ENCODE measurements at places on chromosomes 1 and 21.

- no peak for DNase-seq
These were observed 746 bp downstream of the MIS18A start for GRCh38 chr21:32278103-32278502.

GRCh38 chr1:230186003-230186863 is 119.2 kb downstream of the GALNT2 start:
- DNase-seq: no peak

GRCh38 chr1:22024485-22025367 is 23.3 kb downstream of the CELA3A start:
- peak; percentile 85 for DNase-seq

GRCh38 chr1:96559707-96560596 is 161.6 kb upstream of the PTBP2 start:
- DNase-seq: no peak

DNA sequence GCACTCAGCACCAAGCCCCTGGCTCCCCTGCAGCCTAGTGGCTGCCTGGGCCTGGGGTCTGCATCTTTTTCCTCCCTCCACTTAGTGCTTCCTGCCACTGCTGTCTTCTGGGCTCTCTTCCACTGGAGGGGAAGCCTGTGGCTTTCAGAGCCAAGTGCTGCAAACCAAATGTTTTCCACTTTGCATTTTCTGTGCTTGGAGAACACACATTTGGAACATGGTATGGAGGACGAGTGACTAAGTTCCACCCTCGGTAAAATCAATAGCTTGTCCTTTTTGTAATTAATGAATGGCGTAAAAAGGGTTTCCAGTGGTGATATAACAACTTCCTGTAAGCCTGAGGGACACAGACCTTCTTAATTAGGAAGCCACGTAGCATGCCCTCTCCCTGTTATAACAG is 10.1 kb upstream of the GPR153 start:
- peak; percentile 73 for DNase-seq

GRCh38 chr1:51002516-51002915 is 32.5 kb downstream of the CDKN2C start:
- no peak for DNase-seq

DNA sequence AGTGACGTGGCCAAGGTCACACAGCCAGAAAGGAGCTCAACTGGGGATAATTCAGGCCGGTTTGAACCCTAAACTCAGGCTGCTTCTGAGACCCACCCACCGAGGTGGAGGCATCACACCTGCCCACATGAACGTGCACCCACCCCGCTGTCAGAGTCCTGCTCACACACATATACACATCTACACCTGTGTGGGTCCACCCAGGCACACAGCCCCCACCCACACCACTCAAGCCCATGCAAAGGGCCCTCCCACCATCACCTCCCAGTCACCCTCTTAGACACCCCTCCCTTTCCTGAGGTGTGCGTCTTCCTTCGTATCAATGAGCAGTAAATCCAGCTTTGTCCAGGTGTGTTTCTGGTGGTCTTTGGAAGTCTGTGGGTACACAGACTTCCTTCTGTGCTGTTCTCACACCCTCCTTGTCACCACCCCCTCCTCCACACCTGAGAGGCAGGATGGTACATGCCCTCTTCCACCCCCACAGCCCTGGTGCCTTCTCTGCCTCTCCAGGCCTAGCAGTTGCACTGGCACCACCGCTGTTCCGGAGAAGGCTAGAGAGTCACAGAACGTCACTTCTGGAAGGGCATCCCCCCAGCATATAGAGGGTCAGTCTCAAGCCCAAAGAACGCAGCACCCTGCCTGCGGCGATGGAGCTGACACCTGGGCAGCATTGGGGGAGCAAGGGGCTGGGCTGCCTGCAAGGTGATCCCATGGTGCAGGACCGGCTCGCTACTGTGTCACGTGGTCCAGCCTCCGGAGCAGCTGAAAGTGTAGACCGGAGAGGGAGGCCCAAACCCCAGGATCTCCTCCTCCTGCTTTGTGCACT is 18.9 kb upstream of the FAM131C start:
- DNase-seq: peak; percentile 26

DNA sequence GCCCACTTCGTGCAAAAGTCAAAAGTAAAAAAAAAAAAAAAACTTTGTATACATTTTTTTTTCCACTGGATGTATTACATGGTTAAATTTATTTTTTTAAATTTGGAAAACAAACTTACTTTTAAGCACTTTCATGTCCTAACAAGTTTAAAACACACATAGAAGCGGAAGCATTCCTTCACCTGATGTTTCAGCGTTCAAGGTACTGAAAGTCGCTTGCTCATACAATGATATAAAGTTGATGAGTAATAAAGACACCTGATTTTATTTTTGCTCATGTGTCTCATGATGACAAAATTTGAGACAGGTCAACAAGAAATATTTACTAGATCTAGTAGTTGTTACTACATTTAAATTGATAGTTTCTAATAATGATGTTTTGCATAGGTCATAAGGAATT is 35.5 kb downstream of the ADAMTS1 start:
- no peak for DNase-seq

DNA sequence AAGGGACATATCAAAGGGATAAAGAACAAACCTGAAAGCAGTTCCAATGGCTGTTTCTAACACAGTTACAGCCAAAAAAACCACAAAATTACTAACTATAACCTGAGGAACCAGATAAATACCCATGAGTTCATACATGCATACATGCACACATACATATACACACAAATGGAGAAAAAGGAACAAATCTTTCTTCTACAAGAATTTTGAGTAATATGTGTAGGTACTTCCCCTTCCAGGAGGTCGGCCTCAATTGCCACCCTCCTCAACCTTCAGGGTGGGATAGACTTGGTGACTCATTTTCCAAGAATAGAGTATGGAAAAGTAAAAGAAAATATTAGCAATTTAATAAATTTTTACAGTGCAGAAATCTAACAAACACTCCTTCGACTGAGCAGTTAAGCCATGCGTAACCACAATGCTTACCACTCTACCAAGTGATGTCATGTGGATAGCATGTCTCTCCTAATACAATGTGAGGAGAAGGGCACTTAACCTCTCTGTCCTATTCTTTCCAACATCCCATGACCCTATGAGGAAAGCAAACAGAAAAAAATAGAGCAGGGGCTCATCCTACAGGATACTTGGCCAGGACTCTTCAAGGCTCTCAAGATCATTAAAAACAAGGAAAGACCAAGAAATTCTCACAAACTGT is 243.0 kb upstream of the RUNX1 start:
- no peak for DNase-seq

GRCh38 chr1:185971688-185972087 is 237.5 kb downstream of the HMCN1 start:
- no peak for DNase-seq

- no peak for DNase-seq
These were observed 80.9 kb upstream of the SYT6 start for GRCh38 chr1:114234408-114235124.

DNA sequence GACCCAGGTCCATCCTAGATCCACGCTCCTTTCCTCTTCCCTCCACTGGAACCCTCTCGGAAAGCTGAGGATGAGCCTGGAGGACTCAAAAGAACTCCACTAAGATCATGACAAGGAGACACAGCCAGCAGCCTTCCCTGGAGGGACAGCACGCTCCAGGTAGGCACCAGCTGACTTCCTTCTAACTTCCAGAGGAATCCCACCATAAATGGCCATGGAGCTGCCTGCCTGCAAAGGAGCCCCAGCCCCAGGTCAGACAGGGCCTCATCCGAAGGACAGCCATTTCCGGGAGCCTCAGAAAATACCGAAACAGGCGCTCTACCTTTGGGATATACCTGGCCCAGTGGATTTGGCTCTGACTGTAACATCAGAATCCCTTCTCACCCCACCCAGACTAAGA is 4.1 kb downstream of the SH3BP5L start:
- DNase-seq: no peak

GRCh38 chr1:177568622-177569021 is 397.9 kb downstream of the BRINP2 start:
- DNase-seq: no peak

DNA sequence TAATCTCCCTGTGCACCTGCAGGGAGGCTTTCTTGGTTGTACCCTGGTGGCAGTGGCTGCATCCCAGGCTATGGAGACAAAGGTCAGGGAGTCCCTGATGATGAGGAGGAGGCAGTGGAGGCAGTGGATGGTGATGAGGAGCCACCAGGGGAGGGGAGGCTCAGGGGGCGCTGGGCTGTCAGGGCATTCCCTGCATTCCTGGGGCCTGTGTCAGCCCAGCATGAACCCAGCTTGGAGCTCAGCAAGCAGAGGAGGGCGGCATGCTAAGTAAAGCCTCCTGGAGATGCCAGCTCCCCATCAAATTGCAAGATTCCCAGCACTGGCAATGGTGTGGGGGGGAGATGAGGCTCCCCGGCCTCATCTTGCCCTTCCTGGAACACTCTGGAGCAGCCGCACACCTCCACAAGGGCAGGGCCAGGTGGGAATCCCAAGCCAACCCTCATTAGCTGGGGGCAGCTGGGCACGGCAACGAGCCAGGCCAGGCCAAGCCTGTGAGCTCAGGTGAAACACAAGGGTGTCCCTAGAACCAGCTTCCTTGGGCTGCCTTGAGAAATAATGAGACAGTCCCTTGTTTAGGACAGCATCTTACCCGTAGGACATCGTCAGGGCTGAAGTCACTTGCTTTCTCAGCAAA is 469.5 kb downstream of the MATN1 start:
- DNase-seq: no peak

Data from left hindlimb (tissue), 1 donor.